ENCODE measurements at places on chromosomes 4 and X. TPM values are rescaled to one million over a fixed set of nuclear protein-coding genes. Genes with fewer than 3 reads are reported as not detected.

The SGCB gene
- total RNA-seq: 10.0 TPM

The NKX3-2 gene
- 0.11 TPM for total RNA-seq

The CITED1 gene
- total RNA-seq: 0.17 TPM

The NDP gene
- total RNA-seq: not detected

The CDKL5 gene
- total RNA-seq: 6.4 TPM

The PDZD4 gene
- total RNA-seq: 0.33 TPM

The ETFDH gene
- 11.1 TPM for total RNA-seq

The KLHL34 gene
- total RNA-seq: not detected

The ARHGAP6 gene
- total RNA-seq: 1.5 TPM

The SMAD1 gene
- 63.7 TPM for total RNA-seq

The NSUN7 gene
- total RNA-seq: under 0.01 TPM

The FGFBP1 gene
- total RNA-seq: not detected

The CAPN6 gene
- not detected for total RNA-seq

The HPF1 gene
- 20.6 TPM for total RNA-seq

Data from dermis lymphatic vessel endothelial cell (primary cell).